Effector memory CD4-positive, alpha-beta T cell (primary cell): ENCODE measurements at places on chromosomes 5 and 9.

DNA sequence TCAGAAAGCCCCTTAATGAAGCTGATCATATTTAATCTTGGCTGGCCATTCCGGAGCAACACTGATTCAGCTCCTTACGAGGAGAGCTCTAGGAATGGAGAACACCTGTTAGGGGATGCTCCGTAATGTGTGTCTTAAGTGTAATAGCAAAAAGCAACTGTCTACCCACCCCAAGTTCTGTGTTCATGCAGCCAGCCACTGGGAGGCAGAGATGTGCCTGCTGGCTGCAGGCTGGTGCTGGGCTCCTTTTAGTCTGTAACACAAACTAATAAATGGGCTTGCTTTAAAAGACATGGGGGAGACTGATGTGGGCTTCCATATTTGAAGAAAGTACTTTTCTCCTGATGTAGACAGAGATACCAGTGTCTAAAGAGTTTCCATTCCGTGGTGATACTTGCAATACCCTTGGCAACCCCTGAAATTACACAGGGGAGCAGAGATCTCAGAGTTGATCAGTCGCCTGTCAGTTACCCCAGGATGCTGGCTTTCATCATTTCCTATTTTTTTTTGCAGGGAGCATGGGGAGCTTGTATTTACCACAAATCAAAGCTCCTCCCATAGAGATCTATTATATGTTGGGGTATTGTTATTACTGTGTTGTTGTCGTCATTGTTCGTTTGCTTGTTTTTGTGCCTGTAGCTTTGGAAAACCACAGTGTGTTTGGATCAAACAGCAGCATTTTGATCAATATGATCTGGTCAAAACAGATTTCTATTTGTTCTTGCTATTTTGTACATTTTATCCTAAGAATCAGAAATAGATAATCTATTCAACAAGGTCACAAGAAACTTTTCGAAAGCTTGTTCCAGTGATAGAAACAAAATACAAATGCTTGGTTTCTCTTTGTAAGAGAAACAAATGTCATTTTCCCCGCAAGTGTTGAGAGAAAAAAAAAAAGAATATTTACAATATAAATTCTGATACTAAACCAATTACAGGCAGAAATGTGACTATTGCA is 65.8 kb downstream of the MTX3 start:
- DNase-seq = no peak

- DNase-seq = no peak
Observed at GRCh38 chr5:55895346-55895745, 44.2 kb downstream of the IL31RA start.

GRCh38 chr5:171316258-171317121 is 7.4 kb downstream of the TLX3 start:
- no peak for DNase-seq

- no peak for DNase-seq
Observed at GRCh38 chr5:96114736-96115135, 153.1 kb upstream of the ELL2 start.

DNA sequence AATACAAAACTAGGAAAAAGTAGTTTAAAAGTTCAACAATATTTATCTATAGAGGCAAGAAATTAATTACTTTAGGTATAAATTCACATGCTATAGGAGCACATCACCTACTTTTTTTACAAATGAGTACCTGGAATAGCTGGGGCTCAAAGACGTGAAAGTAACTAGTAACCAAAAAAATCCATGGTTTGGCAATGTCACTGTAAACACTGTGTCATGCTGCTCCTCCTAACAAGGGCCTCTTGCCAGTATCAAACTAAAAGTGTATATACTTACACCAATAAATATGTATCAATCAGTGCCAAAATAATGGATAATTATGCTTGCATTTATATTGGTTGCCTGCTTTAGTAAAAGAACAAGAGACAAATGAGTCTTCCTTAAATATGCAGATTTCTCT is 78.9 kb downstream of the AP3B1 start:
- DNase-seq = no peak

DNA sequence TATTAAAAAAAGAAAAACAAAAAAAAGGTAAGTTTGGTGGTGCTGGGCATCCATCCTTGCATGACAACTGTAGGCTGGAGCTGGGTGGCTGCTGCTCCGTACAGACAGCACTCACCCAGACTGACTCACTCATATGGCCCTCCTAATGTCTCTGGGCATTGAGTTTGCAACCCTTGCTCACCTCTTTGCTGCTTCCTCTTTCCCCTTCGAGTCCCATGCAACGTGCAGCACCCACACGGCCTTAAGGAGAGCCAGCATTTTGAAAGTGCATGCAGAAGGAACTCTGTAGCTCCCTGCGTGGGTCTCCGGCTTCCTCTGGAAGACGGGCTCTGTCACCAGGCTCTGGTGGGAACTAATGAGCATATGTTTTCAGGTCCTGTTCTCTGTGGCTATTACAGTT is 60.5 kb upstream of the ENTREP1 start:
- no peak for DNase-seq

- no peak for DNase-seq
Observed at GRCh38 chr9:91174772-91175171, 186.9 kb downstream of the AUH start.

GRCh38 chr9:135885100-135885853 is 22.1 kb downstream of the CAMSAP1 start:
- DNase-seq = no peak

DNA sequence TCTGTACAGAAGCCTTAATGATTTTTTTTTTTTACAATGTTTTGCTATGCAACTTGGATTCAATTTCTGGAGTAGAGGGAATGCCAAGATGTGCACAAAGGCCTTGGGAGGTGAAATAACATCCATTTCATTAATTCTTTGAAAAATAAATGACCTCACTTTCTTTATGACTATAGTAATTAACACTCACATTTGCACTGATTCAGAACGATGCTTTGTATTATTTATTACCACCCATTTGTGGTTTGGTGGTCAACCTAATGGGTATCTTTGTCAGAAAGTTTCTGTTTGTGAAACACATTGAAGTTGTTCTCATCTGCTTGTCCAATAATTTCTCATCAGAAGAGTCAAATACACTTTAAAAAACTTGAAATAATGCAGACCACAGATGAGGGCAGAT is 169.3 kb downstream of the NTRK2 start:
- DNase-seq = no peak

DNA sequence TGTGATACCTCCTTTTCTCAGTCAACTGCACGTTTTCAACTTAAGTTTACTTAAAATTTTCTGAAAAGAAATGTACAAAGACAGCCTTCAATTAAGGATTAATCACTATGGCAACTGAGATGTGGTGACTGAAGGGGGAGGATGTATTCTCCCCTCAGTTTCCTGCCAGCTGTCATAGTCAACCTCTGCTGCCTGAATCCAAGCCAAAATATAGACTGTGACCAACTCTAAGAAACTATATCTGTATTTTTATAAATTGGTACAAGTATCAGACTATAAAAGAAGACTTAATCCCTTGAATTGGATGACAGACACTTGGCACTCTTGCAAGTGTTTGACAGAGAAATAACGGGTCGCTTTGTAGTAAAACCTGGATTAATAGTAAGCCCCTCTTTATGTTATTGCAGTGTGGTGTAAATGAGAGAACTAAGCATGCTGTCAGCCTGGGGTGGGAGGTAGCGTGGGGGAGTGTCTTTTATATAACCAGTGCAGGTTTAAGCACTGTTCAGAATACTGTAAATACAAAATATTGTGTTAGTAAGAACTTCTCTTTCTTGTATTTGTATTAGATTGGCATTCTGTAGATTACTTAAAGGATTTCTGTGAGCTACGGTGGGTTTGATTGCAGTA is 106.4 kb downstream of the ERCC6L2 start:
- DNase-seq = no peak

DNA sequence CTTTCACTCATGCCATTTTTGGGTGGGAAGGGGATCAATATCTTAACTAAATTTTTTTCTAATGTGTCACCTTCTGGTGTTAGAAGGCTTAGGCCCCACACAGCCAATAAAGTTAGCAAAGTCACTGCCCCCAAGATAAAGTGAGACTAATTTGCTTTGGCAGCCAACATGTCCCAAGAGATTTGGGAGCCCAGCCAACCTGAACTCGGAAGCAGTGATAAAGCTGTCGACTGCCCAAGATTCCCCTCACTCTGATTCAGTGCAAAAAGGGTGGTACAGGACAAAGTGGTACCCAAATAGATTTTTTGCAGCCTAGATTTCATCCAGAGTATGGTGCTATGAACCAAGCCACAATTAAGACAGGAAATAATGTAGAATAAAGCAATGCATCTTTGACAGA is 572.5 kb upstream of the ARRDC3 start:
- DNase-seq = no peak

- no peak for DNase-seq
Observed at GRCh38 chr5:61286446-61287132, 45.5 kb upstream of the ZSWIM6 start.

DNA sequence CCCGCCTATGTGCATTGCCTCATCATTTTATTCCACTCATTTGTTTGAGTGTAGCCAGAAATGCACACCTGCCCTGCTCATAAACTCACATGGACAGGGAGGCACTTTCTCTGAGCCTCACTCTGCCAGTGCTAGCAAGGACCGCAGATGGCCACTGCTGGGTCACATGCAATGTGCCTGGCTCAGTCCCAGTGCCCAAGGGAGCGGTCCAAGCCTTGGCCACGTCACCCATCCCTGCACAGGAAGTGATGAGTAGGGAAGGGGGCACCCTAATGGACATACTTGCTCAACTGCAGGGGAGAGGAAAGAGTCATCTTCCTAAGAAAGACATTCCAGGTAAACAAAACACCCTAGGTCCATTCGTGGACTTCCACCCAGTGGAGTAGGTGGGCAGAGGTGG is 630.9 kb downstream of the IRX1 start:
- no peak for DNase-seq

DNA sequence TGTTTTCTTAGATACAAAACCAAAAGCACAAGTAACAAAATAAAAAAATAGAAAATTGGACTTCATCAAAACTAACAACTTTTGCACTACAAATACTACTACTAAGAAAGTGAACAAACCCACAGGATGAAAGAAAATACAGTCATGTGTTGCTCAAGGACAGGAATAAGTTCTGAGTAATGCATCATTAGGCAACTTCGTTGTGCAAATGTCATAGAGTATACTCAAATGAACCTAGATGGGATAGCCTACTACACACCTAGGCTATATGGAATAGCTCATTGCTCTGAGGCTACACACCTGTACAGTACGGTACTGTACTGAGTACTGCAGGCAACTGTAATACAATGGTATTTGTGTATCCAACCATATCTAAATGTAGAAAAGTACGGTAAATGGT is 88.3 kb downstream of the RAPGEF1 start:
- DNase-seq = no peak

DNA sequence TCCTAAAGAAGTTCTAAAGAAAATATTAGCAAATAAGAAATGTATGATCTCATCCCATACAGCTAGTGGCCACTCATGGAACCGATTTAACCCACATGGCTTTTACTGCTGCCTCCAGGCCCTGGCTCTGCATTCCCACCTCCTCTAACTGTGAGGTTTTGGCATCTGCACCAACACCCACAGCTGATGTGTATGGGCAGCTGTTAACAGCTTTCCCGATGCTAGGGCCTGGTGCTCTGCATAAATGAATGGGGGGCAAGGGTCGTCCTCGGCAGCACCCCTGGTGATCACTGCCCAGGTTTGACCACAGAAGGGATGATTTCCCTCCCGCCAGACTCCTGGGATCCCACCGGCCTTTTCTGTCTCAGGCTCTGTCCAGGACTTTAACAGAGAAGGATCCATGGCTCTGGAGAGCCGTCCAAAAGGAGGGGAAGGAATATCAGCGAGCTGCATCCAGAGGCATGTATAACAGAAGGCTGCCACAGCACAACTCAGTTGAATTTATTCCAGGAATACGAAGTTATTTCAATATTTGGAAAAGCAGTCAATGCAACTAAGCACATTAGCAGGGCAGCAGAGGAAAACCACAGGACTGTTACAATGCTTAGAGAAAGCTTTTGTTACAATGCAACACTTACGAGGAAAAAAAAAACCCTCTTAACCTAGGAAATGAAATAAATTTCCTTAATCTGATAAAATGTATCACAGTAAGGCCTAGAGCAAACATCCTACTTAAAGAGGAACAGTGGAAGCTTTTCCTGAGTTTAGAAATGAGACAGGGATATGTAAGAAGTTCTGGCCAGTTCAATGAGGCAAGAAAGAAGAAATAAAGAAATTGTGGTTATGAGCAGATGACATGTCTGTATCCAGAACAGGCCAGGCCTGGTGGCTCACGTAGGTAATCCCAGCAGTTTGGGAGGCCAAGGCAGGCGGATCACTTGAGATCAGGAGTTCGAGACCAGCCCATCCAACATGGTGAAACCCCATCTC is 63.1 kb downstream of the NACC2 start:
- DNase-seq = no peak

- no peak for DNase-seq
Observed at GRCh38 chr5:109786206-109786855, 96.6 kb downstream of the MAN2A1 start.

- no peak for DNase-seq
Observed at GRCh38 chr9:14300040-14300439, 13.9 kb downstream of the NFIB start.

GRCh38 chr5:122124766-122125165 is 4.6 kb upstream of the ZNF474 start:
- no peak for DNase-seq

- DNase-seq = no peak
Observed at GRCh38 chr9:88891040-88891439, 100.2 kb upstream of the S1PR3 start.

DNA sequence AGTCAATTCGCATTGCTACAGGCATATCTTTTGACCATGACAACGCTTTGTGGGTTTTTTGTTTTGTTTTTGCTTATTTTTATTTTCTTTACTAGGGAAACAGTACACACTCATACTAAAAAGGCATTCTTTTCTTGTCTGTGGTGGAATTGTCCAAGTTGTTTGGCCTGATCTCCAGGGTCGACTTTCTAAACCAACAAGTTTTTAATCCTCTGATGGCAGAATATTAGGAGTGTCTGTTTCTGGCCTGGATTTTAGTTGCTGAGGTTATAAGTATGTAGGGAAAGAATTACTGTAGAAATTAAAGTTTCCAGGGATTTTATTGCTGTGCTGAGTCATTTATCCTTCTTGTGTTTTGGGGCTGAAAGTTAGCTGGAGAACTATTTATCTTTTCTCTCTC is 218.5 kb downstream of the TAF11L14 start:
- DNase-seq = no peak

- no peak for DNase-seq
Observed at GRCh38 chr5:172434251-172434650, 20.1 kb downstream of the SH3PXD2B start.

DNA sequence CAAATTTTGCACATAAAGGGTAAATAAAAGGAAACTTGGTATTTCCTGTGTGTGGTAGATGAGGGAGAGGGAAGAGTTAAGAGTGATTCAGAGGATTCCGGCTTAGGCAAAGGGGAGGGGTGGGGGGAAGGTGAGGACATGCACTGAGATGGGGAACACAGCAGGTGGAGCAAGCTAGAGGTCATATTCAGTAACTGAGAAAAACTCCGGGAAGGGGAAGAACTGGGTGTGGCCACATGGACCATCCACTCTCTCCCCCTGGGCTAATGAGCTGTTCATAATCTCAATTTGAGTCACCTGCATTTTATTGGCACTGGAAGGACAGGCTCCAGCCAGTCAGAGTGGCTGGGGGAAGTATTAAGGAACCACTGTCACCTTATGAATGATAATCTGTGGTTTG is 45.1 kb upstream of the UGCG start:
- DNase-seq = no peak

GRCh38 chr5:103894882-103895281 is 332.3 kb upstream of the NUDT12 start:
- no peak for DNase-seq
